Activated naive CD4-positive, alpha-beta T cell (primary cell): ENCODE measurements at places on chromosomes 1 and 21.
A peak's percentile ranks its signal among the peaks of the same experiment; 100 is the strongest.

DNA sequence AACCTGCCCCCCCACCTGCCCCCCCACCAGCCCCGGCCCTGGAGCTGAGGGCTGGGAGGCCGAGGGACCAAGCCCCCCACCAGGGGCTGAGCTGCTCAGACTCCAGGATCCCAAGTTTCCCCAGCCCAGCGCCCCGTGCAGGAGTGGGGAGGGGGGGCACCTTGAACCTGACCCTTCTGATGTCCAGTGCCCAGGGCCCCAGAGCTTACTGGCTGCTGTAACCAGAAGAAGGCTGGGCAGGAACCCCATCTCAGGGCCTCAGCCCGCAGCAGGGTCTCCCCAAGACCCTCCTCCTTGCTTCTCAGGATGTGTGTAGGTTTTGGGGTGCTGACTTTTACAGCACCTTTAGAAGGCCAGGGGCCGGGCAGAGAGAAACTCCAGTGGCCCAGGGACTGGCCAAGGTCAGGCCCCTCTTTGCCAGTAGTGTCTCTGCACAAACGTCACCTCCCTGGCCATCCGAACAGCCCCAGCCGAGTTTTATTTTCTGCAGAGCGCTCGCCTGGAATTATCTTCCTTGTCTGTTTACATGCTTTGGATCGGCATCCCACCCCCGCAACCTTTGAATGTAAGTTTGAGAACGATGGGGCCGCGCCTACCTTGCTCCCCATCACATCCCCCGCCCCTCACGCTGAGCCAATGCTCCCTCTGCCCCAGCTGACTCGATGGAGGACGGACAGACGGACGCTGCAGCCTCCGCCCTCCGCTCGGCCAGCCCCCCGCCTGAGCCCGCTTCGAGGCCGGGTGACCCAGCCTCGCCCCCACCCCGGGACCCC is 70.1 kb upstream of the CASZ1 start:
- DNase-seq, result no peak

GRCh38 chr1:201144701-201145100 is 9.6 kb downstream of the TMEM9 start:
- no peak for DNase-seq

DNA sequence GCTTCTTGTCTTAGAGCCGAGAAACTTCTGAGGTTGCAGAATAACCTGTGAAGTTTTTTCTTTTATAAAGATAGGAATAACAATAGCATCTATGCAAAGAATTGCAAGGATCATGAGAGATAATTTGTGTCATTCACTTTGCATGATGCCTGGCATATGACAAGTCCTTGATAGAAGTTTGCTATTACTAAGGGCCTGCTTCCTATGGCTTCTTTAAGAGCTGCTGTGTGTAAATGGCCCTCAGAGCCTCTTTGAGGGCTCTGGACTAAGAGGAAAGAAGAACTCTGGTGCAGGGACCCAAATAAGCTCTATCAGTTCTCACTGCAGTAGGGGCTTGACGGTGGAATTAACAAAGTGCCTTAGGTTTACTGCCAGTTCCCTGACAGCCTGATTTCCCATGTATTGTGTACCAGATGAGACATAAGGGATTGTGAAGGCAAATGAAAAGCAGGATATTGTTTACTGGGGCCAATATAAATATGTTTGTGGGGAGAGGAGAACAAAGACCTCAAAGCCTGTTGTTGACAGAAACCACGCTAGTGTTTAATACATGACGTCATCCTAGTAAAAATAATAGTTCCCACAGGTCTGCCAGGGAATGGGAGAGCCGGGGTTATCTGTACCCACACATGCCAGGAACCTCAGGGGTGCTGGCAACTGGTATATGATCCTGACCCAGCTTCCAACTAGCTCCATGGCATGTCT is 131.2 kb upstream of the UBE2U start:
- no peak for DNase-seq

DNA sequence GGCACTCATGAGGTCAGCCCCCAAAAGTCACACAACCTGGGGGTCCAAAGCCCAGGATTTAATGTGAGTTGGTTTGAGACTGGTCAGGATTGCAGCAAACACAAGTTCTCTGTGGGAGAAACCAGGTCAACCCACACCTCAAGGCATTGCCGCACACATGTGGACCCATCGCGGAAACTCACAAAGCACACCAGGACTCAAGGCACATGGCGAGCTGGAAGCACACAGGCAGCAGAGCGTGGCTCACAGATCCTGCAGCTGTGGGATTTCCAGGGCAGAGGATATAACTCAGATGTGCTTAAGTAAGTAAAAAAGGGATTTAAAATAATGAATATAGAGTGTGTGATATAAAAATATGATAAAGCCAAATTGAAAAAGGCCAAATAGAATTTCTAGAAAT is 51.6 kb upstream of the ADARB1 start:
- no peak for DNase-seq

GRCh38 chr1:59549903-59550302 is 253.0 kb downstream of the FGGY start:
- no peak for DNase-seq

- no peak for DNase-seq
Measured at GRCh38 chr1:159247266-159247665, 42.6 kb downstream of the ACKR1 start.

- DNase-seq, result no peak
Measured at GRCh38 chr1:97739596-97740103, 181.2 kb downstream of the DPYD start.

DNA sequence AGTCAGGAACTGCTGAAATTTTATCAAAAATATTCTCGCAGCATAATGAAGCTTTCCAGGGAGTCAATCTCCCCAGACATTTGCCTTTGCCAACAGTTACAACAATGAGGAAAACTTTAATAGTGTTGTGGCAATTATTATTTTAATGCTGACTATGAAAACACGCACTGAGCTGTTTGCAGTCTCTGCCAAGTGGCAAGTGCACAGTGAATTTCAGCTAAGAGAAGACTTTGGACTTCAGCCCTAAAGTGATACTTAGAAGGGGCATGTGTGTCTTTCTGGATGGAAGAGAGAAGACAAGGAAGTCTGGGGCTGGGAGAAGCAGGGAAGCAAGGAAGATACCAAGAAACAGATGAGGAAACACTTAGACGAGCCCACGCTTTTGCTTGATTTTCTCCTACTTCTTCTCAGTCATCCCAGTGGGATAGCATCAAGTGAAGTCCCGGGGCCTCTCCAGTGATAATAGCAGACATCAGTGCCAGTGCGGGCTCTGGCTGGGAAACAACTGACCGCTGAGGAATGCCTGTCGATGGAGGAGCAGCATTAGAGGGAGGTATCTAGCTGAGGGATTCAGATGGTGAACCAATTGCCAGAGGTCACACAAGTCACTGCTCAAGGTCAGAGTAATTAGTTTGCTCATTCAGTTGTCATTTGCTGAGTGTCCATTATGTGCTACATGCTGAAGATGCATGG is 196.3 kb downstream of the TTLL7 start:
- no peak for DNase-seq

DNA sequence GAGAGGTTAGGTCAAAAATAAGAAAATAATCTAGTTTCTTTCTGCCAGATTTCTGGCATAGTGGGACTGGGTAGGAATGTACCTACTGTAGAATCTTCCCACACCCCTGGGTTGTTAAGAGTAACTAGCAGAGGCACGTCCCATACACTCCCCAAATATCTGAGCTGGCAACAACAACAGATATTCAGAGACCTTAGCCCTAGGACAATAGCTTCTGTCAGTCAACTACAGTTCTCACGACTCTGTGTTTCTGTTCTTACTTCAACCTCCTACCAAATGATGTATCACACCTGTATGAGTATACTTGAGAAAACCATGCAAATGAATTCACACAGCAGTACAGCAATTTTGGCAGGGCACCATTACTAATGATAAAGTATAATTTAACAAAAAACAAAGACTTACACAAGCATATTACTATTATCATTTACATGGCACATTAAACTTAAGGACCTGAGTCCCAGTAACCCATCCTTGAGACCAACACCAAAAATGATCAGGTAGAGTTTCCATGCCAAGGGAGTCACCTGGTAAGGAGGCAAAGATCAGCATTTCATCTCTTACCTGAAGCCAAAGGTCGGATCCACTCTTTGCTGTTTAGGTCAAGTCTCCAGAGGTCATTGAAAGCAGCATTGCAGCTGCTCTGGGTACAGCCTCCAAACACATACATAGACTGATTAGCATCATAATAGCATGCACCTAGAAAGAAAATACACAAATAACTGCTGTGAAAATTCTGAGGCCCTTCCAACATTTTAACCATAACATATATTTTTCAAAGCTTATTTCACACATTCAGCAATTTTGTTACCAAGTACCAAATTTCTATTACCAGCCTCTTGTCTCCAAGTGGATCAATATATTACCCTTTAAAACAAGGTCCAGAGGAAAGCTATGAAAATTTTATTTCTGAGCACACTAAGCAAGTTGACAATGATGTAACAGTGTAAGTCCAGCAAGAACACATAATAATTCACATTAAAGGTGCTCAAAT is 57.5 kb upstream of the CPLANE2 start:
- no peak for DNase-seq

- peak; percentile 10 for DNase-seq
Measured at GRCh38 chr1:146012703-146013558, 8.6 kb downstream of the HJV start.

GRCh38 chr1:243233908-243234307 is 21.2 kb downstream of the CEP170 start:
- DNase-seq, result no peak

DNA sequence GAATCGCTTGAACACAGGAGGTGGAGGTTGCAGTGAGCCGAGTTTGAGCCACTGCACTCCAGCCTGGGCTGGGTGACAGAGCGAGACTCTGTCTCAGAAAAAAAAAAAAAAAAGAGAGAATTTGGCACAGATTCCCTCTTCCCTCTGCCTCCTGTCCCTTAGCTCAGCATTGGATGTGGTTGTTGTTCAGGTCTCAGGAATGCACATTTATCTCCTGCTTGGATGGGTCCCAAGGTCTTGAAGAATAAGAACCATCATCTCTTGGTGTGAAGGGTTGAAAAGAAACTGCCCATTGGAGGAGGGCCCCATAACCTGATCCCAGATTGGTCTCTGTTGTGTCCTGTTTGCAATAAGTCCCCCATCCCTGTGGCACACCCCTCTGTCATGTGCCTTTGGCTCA is 34.9 kb downstream of the UBIAD1 start:
- no peak for DNase-seq

DNA sequence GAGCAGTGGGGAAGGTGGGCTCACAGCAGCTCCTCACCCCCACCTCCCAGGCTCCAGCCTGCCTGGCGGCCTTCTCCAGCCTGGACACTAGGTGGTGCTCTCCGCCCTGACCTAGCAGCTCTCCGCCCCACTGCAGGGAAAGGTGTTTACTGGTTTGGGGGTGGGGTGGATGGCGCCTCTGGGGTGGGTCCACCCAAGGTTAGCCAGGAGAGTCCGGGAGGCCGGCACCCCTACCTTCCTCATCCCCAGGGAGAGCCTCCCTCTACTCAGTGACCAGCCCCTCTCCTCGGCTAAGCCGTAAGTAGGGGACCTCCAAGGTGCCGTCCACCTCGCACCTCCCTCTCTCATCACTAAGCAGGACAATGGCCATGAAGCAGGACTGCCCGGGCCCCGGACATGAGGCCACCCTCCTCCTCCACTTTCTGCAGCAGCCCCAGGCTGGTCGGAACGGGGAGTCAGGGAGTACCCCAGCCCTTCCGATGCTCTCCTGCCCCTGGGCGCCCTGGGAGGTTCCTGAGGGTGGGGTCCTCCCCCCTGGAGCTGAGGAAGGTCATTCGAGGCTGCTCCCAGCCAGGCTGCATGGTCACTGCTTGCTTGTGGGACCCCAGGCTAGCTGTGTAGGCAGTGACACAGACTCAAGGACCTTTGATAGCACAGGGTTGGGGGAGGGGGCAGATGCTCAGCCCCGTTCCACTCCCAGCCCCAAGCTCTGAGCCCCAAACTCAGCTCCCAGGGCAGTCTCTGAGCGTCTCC is 101.4 kb upstream of the VAMP3 start:
- DNase-seq, result no peak

- DNase-seq, result no peak
Measured at GRCh38 chr1:43890815-43891214, 42.8 kb upstream of the ARTN start.

DNA sequence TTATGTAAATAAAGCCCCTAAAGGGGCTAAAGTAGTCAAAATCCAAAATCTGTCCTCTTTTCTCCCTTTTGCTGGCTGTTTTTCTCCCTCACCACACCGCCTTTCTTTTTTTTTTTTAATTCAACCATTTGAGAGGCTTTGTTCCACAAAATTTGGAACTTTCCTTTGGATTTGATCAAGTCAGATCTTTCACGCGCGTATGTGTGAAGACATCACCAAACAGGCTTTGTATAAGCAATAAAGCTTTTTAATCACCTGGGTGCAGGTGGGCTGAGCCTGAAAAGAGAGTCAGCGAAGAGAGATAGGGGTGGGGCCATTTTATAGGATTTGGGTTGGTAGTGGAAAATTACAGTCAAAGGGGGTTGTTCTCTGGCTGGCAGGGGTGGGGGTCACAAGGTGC is 5.3 kb upstream of the HPDL start:
- no peak for DNase-seq

DNA sequence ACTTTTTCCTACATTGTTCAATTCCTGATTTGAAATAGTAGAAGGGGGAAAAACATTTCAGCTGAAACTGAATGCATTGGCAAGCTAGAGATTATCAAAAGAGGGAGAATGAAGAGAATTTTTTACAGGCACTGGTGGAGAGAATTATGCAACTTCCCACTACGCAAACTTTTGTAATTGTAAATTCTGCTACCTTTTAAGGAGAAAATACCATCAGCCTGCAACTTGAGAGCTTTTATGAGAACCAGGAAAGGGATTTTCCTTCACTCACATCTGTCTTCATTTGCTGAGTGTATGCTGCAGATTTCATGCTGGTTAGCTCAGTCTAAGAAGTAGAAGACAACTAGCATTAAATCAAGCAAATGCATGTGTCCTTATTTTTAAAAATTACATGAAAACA is 43.7 kb downstream of the ADAMTS1 start:
- no peak for DNase-seq

DNA sequence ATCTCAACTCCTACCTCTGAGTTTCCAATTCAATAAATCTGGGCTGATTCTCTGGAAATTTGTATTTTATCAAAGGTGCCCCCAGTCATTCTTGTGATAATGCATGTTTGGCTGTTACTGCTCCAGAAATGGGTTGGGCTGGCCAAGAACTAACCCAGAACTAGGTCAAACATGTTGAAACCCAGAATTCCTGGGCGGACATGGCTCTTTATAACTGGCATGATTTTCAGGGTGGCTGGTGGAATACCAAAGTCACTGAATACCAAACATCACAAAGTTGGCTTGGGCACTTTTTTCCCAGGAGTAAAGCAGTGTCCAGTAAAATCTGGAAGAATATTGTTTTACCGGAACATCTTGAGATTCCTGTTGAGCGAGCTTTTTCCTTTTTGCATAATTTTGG is 89.4 kb upstream of the S1PR1 start:
- DNase-seq, result no peak

- no peak for DNase-seq
Measured at GRCh38 chr1:242187171-242187570, 188.3 kb upstream of the MAP1LC3C start.

GRCh38 chr1:152014943-152015342 is 21.3 kb upstream of the S100A10 start:
- DNase-seq, result no peak
